ENCODE measurements at places on chromosomes 5 and 9.
A peak's percentile ranks its signal among the peaks of the same experiment; 100 is the strongest.

DNA sequence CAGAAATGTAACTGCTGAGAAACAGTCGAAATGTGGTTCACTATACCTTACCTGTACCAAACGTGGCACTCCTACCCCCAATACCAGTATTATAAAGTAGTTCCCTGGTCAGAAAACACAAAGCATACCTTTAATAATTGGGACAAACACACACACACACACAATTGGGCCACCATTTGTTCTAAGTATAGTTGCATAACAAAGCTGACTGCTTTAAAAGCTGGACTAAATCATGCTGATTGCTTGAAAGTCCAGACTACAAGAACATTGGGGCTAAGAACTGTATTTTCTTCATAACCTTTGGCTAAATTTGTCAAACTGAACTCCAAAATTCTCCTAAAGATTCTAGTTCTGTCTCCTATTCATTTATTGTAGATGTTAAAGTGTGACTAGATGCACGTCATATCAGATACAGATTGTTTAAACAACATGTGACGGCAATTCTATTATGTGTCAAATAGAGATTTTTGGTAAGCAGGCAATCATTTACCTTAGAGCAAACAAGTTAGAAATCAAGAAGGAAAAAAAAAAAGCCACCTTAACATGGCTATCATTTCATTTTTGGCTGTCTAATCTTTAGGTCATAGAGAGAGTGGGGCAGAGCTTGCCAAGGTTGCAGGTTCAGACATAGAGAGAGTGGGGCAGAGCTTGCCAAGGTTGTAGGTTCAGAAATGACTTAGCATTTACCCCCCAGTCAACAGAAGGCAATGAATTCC, 265.1 kb downstream of the ARL15 start:
- DNase-seq, result no peak
- H3K27me3 ChIP-seq, result no peaks in the 10 kb centered on the region
- H3K36me3 ChIP-seq, result no peaks in the 10 kb centered on the region
- H3K27ac ChIP-seq, result no peak overlapping the region
- H3K4me3 ChIP-seq, result no peak overlapping the region

DNA sequence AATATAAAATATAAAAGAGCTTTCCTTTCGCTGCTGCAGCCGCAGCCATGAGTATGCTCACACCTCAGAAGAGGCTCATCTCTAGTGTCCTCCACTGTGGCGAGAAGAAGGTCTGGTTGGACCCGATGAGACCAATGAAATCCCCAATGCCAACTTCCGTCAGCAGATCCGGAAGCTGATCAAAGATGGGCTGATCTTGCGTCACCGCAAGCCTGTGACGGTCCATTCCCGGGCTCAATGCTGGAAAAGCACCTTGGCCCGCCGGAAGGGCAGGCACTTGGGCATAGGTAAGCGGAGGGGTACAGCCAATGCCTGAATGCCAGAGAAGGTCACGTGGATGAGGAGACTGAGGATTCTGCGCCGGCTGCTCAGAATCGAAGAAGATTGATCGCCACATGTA, 12.6 kb upstream of the PRDM12 start:
- H3K4me3 ChIP-seq, result no peak overlapping the region
- H3K36me3 ChIP-seq, result no peaks in the 10 kb centered on the region

GRCh38 chr5:179858241-179858585, 404 bp downstream of the MRNIP start:
- H3K27ac ChIP-seq, result peak overlapping the region; percentile 84
- H3K27me3 ChIP-seq, result no peaks in the 10 kb centered on the region
- peak overlapping the region; percentile 80 for H3K4me3 ChIP-seq
- peaks cover 18% of the 10 kb centered on the region for H3K36me3 ChIP-seq
- no peak for DNase-seq

DNA sequence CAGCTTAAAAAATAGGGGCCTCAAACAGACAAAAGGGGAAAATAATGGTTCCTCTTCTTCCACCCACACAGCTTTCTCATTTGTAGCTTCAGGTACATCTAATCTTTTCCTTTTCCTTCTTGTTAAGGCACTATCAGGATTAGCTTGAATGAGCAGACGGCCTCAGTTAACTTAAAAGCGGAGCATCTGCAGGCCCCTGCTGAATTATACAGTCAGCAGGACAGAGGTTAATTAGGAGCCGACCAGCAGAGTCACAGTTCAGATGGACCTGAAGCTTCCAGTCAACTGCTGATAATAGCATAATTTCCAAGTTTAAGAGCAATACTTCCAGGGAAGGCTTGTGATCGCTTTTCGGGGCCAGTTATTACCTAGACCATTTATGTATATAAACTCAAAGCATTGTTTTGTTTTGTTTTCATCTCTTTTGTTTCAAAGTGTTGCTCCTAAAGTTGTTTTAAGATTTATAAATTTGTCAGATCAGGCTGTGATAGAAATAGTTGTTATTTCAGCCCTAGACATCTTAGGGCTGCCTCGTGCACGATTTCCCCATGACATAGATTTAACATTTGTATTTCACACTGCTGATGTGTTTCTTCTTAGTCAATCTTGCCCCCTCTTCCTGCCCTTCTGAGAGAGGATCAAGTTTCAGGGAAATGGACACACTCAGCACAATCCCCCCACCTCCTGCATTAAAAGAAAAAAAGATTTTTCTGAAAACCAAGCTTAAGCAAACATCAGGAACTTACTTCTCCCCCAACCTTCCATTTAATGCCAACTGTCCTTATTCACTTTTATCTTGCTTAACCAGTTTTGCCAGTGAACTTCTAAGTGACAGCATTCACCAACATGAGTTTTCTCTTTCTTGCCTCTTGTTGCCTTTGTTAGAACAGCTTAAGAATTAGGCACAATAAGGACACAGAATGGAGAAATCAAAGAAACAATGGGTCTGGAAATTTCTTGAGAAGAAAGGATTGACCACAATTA, 449.8 kb downstream of the ARHGEF28 start:
- H3K36me3 ChIP-seq, result no peaks in the 10 kb centered on the region
- no peaks in the 10 kb centered on the region for H3K27me3 ChIP-seq
- no peak for DNase-seq
- H3K27ac ChIP-seq, result no peak overlapping the region
- H3K4me3 ChIP-seq, result no peak overlapping the region
- H3K4me1 ChIP-seq, result no peaks in the 10 kb centered on the region

GRCh38 chr5:143318833-143319232, 84.7 kb downstream of the NR3C1 start:
- H3K27ac ChIP-seq, result no peak overlapping the region
- H3K4me1 ChIP-seq, result peaks cover 43% of the 10 kb centered on the region
- no peak overlapping the region for H3K4me3 ChIP-seq
- no peaks in the 10 kb centered on the region for H3K36me3 ChIP-seq
- DNase-seq, result no peak

DNA sequence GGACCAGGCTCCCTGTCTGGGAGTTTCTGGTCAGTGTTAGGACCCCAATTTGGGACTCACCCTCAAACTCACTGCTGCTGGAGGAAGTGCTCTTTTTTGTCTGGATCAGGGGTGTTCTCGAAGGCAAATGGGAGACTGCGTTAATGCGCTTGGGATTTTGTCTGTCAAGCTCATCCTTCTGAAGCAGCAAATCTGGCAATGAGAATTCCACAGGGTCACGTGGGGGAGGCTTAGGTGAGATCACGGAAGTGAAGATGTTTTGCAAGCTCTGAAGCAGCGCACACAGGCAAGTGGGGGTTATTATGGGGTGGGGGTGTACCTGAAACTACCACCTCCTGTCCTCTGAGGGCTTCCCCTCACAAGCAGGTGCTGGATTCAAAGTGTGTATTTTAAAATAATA, 10.5 kb upstream of the TEX53 start:
- DNase-seq, result no peak
- H3K4me1 ChIP-seq, result no peaks in the 10 kb centered on the region
- H3K4me3 ChIP-seq, result no peak overlapping the region
- no peaks in the 10 kb centered on the region for H3K36me3 ChIP-seq
- H3K27me3 ChIP-seq, result no peaks in the 10 kb centered on the region

- no peaks in the 10 kb centered on the region for H3K36me3 ChIP-seq
- H3K4me3 ChIP-seq, result no peak overlapping the region
- no peak overlapping the region for H3K27ac ChIP-seq
Measured at GRCh38 chr9:122518226-122518625, 715 bp upstream of the OR1J4 start.

- H3K36me3 ChIP-seq, result no peaks in the 10 kb centered on the region
- no peak for DNase-seq
- H3K27me3 ChIP-seq, result no peaks in the 10 kb centered on the region
- H3K27ac ChIP-seq, result no peak overlapping the region
Measured at GRCh38 chr5:126753227-126753626, 23.7 kb upstream of the LMNB1 start.

DNA sequence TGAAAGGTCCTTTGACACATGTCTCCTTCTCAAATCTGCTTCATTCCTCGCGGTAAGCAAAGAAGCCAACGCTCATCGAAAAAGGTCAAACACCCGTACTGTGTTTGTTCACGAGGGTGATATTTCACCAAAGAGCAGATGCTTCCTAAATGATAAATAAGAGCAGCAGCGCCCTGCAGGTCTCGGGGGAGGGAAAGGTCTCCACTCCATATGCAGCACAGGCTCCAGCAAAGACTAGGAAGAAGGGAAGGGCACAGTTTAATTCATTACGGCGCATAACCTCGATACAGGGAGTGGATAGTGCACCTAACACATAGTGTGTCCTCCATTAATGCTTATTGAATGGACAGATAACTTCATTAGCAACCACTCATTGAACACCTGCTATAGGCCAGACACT, 593.3 kb downstream of the CDK5RAP2 start:
- no peak for DNase-seq
- H3K4me3 ChIP-seq, result no peak overlapping the region
- no peaks in the 10 kb centered on the region for H3K4me1 ChIP-seq
- H3K27me3 ChIP-seq, result no peaks in the 10 kb centered on the region
- H3K27ac ChIP-seq, result no peak overlapping the region

- DNase-seq, result no peak
- no peaks in the 10 kb centered on the region for H3K4me1 ChIP-seq
- H3K27ac ChIP-seq, result no peak overlapping the region
- H3K27me3 ChIP-seq, result no peaks in the 10 kb centered on the region
- H3K4me3 ChIP-seq, result no peak overlapping the region
Measured at GRCh38 chr9:118395415-118395814, 691.2 kb downstream of the TLR4 start.

DNA sequence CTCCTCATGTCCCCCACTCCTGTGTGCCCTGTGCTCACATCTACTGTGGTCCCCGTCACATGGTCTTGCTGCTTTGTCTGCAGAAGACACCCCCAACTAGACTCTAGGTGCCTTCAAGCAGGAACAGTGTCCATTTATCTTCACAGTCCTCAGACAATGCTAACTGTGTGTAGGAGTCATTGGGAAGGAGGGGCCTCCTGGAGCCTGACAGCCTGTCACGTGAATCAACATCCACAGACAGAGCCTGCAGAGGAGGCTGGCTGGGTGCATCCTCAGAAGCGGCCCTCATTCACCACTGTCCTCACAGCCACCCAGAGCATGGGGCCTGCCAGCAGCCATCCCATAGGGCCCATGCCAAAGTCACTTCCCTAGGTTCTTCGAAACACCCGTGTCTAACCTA, 98.7 kb downstream of the MED10 start:
- no peak overlapping the region for H3K4me3 ChIP-seq
- DNase-seq, result no peak
- no peaks in the 10 kb centered on the region for H3K36me3 ChIP-seq
- peaks cover 3% of the 10 kb centered on the region for H3K4me1 ChIP-seq
- H3K27ac ChIP-seq, result no peak overlapping the region

- no peak overlapping the region for H3K4me3 ChIP-seq
- no peaks in the 10 kb centered on the region for H3K27me3 ChIP-seq
- H3K27ac ChIP-seq, result no peak overlapping the region
- H3K4me1 ChIP-seq, result peaks cover 5% of the 10 kb centered on the region
Measured at GRCh38 chr5:178136990-178137389, 6.2 kb downstream of the RMND5B start.

All from suprapubic skin (tissue), 4 donors.